ENCODE measurements at places on chromosomes 2 and 18.
A peak's percentile ranks its signal among the peaks of the same experiment; 100 is the strongest.

DNA sequence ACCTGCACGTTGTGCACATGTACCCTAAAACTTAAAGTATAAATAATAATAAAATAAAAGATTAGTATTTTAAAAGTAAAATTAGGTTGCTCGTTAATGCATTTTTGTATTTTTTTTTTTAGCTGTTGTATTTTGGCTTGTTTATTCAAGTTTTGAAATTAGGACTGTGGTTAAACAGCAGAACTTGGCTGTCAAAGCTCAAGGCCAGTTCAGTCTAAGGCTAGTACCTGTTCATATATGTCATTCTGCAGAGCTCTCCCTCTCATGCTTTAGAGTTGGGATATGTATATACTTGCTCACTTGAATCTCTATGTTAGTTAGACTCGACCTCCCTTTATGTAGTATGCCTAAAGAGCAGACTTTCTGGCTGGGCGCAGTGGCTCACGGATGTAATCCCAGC is 32.7 kb downstream of the MOB4 start:
- no peak for DNase-seq

DNA sequence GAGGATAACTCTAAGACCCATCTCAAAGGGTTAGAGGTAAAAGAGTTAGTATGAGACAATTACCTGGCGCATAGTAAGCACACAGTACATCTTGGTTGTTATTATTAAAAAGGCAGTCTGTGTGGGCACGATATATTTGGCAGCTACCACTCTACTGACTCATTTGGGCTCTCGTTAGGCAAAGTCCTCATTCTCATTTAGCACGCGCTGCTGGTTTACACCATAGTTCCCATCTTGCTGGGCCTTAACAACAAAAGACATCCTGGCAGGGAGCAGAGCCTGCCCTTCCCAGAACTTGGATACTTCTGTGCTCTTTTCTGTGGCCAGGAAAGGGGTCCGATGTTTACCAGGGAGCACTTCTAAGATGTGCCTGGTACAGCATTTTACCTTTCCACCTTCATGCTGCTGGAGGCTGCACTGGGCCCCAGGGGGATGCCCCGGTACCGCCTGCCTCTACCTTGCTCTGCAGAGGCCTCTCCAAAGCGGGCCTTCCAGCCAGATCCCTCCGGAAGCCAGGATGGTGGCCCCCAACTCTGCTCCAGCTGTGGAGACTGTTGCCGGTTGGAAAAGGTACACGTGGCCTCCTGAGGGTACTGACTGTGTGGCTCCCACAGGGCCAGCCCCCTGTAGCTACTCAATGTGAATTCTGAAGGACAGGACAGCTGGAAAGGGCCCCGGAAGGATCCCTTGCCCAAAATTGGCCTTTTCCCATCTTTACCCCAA is 15.0 kb downstream of the GLI2 start:
- DNase-seq = no peak

GRCh38 chr2:109646961-109647360 is 32.8 kb downstream of the SOWAHC start:
- DNase-seq = no peak

GRCh38 chr2:41827354-41827971 is 220.4 kb upstream of the PKDCC start:
- DNase-seq = no peak

GRCh38 chr2:174117951-174118930 is 130.1 kb downstream of the OLA1 start:
- no peak for DNase-seq

DNA sequence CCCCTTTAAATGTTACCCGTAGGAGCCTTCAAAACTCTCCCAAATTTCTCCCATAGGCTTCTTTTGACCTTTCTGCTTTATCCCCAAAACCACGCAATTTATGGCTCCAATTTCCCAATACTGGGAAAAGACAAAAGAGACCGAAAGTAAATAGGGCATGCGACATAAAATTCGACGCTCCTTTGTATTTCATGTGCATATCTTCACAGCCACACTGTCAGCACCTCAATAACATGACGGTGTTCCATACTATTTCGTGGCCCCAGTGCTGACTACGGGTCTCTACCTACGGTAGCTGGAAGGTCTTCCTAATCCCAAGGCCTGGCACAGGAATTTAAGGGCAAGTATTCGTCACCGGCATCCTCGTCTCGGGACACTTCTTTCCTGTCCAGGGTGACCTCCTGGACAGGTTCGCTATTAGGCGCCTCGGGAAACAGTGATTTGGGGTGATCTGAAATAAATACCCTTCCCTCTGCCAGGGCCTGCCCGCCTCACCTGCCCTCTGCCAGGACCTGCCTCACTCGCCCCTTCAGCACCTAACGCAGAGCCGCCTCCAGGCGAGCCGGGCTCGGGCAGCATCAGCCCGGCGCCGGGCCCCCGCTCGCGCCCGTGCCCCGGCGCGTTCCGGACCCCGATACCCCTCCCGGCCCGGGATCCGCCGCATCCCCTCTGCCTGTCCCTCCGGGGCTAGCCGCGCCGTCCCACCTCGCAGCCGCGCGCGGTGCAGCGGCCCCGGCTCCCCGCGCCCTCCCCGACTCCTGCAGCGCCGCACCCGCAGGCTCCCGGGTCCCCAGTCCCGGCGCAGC is 680 bp downstream of the DTNB start:
- DNase-seq = no peak

- DNase-seq = no peak
These were observed 304.3 kb downstream of the CDCA7 start for GRCh38 chr2:173658946-173659371.

- DNase-seq = no peak
These were observed 72.5 kb upstream of the NYAP2 start for GRCh38 chr2:225326969-225327368.

- DNase-seq = no peak
These were observed 73.7 kb downstream of the NCAPH start for GRCh38 chr2:96409081-96409819.

DNA sequence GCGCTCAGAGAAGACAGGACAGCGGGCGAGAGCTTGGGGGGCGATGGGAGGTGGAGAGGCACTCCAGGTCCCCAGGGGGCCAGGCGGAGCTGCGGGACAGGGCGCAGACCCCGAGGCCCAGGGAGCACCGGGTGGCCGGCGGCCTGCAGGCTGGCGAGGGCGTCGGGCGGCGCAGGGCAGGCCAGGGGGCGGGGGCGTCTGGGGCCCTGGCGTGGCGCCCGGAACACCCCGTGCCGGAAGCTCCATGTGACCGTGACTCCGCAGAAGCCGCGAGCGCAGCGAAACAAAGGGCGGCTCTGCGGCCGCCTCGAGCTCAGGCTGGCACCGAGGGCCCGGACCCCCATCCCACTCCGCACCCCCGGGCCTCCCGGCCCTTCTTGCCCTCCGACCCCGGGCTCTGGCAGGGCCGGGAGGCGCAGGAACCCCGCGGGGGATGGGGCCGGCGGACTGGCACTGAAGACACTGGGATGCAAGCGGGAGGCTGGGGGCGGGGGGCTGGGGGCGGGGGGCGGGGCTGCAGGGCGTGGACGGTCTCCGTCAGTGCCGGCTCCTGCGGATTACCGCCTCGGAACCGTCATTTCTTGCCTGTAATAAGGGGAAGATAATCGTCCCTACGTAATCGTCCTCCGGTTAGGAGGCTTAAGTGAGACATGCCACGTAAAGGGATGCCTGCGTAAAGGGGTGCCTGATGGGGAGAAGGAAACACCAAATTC is 19.1 kb downstream of the SH2D6 start:
- DNase-seq = peak; percentile 89

GRCh38 chr2:45980161-45980865 is 316.9 kb upstream of the EPAS1 start:
- no peak for DNase-seq

DNA sequence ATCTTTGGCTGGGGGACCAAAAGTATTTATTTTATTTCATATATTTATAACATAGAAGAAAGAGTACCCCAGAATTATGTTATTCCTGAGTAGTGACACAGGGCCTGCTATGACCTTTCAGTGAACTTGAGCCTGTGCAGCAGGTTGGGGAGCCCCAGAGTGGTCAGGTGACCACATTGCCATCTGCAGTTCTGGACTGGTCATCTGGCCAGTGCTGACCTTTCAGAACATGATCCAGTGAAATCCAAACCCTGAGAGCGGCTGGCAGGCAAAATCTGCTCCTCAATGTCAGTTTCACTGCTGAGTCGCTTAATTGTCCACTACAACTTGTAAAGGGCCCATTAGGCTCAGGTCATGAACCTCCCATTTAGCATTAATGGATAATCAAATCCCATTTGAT is 336.7 kb upstream of the KCNH7 start:
- no peak for DNase-seq

DNA sequence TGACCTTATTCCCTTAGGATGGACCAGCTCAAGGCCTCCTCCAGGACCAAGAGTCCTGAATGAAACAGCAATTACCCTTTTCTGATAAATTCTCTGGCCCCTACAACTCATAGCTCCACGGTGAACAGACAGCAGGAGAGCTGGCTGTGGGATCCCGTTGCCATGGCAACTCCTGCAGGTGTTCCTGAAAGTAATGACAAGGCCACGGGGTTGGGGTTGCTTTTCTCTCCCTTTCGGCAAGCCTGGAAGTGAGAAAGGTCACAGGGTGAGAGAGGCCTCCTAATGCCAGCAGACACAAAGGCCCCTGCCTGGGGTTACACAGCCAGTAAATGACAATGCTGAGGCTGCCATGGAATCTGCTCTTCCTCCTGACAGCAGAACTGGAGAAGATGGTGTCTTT is 403.0 kb downstream of the NBAS start:
- DNase-seq = no peak

DNA sequence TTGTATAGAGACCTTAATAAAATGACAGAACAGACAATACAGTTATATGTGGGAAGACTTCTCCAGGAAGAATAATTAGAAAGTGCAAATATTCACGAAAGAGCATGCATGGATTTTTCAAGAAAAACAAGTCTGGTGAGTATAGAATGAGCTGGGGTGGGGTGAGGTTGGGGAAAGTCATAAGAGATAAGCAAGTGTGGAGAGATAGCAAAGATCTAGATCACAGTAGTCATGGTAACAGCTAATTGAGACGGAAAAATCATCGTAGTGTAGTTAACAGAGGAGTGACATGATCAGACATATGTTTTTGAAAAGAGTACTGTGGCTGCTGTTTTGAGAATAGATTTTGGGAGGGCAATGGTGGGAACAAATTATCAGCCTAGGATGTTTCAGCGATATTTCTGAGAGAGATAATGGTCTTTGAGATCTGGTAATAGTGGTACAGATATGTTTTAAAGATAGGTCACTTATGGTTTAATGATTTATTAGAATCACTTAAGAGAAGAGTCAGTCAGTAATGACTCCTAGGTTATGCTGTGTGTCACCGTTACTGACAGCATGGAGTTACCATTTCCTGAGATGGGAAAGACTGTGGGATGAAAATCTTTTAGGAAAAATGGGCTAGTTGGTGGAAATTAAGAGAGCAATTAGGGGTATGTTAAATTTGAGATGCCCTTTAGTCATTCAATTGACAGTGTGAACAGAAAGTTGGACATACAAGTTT is 248.5 kb upstream of the SLC8A1 start:
- DNase-seq = no peak

GRCh38 chr2:26477911-26478253 is at the start of gene OTOF:
Gene OTOF, minus strand, starts transcription at chr2:26478124.
- no peak for DNase-seq

GRCh38 chr2:227942965-227943364 is 71.5 kb downstream of the DAW1 start:
- DNase-seq = no peak

DNA sequence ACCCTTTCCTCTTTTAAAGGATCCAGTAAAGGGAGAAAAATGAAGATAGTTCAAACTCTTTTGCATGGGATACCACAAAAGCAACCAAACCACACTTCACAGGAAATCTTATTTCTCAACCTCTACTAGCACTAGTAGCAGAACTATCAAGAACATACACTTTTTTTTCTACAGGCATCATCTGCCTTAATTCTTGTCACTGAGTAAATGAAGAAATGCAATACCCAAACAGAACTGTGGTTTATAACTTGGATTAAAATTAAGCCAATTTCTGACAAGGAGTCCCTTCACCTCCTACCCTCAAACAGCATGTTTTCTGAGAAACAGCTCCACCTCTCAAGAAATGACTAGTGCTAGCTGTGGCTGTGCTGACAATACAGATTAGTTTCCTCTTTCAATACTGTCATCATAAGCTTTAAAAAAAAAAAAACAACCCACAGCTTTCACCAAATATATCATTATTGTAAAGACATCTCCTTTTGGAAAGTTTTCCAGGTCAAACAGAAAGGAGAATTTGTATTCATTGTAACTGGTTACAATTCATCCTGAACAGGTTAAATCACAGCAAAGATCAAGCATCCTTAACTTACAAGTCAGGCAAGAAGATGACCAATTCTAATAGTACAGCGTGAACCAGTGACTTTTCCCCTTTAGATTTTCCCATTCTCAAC is 44.4 kb downstream of the PTPN2 start:
- DNase-seq = no peak

DNA sequence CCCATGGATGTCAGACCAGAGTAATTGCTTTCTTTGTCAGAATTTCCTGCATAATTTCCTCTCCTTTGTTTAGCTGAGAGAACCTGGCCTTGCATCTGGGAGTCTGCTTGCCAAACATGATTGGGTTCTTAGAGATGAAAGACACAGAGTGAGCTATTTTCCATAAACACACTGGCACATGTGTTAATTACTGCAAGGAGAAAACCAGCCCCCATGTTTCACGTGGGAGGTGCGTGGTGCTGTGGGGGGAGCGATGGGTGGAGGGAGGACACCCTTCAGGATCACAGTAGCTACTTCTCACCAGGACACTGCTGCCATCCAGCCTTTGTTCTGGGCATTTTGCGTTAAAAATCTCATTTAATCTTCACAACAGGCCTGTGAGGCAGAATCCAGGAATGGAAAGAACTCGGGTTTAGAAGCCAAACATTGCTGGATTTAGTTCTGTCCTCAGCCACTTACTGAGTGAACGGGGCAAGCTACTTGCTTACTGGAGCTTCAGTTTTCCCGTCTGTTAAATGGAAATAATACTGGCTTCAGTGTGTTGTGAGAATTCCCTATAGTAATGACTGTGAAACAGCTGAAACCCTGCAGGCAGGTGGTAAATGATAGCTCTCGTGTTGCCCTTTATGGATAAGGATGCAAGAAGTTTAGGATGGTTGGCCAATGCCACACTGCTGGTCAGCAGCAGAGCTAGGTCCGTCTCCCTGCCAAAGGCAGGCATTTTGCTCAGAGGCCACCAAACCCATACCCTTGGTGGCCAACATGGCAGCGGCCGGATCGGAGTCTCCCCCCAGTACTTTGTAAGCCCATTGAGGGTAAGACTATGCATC is 100.1 kb upstream of the ASAP2 start:
- no peak for DNase-seq

- no peak for DNase-seq
These were observed 239.8 kb downstream of the SETBP1 start for GRCh38 chr18:44920441-44920840.

GRCh38 chr2:46275995-46276394 is 21.2 kb upstream of the EPAS1 start:
- DNase-seq = peak; percentile 71

- DNase-seq = no peak
These were observed 477.0 kb upstream of the MEIS1 start for GRCh38 chr2:65957886-65958285.

GRCh38 chr18:37694516-37694915 is 128.9 kb upstream of the CELF4 start:
- DNase-seq = no peak

DNA sequence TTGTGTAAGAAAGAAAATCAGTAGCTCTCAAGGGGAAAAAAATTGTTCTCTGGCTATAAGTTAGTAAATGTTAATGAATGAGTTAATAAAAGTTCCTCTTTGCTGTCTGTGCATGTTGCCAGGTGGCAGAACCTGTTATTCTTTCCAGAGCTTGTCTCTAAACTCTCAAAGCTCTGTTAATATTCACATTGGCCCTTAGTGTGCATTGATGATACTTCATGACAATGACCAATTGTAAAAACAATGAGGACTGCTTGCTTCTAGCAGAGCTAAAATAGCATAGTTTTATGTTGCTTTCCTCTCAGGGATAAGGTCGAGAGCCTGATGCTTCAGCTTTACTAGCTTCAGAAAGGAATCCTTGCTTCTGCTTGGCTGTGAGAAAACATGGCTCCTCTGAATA is 91.5 kb downstream of the RAD51AP2 start:
- no peak for DNase-seq

All from right kidney (tissue), 9 donors.